ENCODE measurements at places on chromosomes 6 and 20.

- no peak for DNase-seq
Observed at GRCh38 chr6:88532241-88532860, 366.2 kb upstream of the CNR1 start.

- DNase-seq, result no peak
Observed at GRCh38 chr6:32945953-32946352, 5.1 kb upstream of the HLA-DMB start.

- DNase-seq, result no peak
Observed at GRCh38 chr20:59676126-59676850, 71.9 kb downstream of the PHACTR3 start.

- no peak for DNase-seq
Observed at GRCh38 chr6:109285366-109285765, 96.9 kb downstream of the CD164 start.

- no peak for DNase-seq
Observed at GRCh38 chr6:53987522-53987888, 123.7 kb upstream of the MLIP start.

GRCh38 chr6:83055366-83055964 is 10.2 kb downstream of the UBE3D start:
- DNase-seq, result peak; percentile 15

GRCh38 chr6:165635965-165636364 is 27.1 kb downstream of the PDE10A start:
- no peak for DNase-seq

DNA sequence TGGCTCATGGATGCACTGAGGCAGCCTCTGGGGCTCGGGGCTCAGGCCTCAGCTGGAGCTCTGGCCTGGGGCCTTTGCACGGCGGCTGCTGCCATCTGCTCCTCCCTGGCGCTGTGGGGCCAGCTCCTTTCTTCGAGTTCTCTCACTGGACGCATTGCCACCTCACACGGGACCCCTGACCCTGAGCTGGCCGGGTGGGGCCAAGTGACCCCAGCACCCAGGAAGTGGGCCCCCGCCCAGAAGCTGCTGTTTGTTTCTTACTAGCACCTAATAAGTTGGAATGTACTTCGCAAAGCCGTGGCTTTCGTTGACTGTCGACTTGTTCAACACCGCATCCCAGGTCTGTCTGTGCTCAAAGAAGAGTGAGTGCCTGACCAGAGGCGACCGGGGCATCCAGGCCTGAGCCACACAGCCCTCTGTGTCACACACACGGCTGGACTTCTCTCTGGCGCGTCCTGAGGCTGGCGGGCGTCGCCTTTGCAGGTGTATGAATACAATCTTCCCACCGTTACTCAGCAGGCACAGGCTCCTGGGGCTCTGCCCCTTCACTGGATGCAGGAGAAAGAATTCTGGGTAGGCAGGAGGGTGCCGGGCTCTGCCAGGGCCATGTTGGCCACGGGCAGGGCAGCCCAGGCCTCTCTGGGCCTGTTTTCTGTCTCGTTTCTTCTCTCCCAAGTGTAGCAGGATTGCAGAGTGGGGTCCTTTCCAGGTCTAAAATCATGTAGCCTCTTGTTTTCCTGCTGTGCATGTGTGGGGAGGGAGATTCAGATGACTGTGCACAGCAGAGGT is 112.9 kb downstream of the DLL1 start:
- DNase-seq, result no peak

GRCh38 chr6:37060195-37060559 is 54.7 kb downstream of the FGD2 start:
- no peak for DNase-seq

- no peak for DNase-seq
Observed at GRCh38 chr6:100309174-100309573, 155.5 kb downstream of the SIM1 start.

DNA sequence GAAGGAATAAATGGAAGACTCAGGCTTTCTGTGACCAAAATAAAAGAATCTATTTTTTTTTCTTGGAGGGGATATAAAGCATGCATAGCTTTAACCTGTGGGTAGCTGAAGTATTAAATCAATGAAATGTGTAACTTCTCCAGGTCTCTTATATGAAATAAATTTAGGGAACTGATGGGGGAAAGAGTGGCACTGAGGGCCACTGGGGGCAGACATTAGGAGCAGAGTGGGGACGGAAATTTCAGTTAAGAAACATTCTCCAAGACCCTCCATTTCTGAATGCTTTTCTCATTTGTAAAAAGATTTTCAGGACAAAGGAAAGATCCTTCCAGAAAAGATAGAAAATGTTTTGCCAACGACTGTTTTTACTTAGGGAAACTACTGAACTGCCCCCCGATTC is 131.0 kb downstream of the GPX5 start:
- DNase-seq, result no peak

DNA sequence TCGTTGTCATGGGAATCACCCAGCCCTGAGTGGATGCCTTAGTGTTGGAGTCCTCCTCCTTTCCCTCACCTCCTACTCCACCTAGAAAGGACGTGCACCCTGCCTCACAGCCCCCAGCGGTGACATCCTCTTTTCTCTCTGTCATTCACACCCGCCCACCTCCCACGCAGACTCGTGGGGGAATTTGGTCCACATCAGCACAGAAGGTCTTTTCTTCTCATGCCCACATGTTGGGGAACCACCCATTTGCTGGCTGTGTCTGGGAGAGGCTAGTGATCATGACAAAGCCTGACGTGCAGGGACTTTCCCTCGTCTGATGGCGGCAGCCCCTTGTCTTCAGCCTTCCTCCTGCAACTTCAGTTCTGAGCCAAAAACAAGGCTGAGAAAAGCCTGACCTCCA is 96.0 kb upstream of the CNKSR3 start:
- DNase-seq, result peak; percentile 79

DNA sequence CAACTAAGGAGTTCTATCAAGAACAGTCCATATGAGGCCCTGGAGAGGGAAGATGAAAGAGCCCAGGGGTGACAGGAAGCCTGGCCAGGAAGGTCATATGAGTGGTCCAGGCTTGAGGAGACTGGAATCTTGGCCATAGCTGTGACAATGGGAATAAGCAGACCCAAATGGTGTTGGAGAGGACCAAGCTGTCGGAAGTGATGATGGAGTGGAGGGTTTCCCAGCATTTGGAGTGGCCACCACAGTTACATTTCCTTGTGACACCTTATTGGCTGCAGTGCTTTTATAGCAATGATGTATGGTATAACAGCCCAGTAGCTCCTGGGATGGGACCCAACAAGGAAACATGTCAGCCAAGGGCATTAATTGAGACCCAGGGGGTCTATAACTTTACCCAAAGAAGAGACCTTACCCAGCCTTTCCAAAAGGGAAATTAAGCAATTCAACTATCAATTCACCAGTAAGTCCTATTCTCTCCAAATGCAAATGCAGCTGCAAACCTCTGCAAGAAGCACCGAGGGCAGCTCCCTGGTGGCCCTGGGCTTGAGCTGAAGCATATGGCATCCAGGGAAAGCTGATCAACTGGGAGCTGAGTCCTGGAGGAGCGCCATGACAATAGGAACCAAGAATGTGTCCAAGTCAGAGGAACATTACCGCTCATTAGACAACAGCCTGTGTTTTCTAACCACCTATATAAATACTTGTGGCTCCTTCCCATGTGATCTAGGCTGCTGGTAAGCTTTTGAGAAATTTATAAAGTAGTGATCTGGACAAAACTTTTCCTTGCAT is 219.4 kb downstream of the SOD2 start:
- no peak for DNase-seq

DNA sequence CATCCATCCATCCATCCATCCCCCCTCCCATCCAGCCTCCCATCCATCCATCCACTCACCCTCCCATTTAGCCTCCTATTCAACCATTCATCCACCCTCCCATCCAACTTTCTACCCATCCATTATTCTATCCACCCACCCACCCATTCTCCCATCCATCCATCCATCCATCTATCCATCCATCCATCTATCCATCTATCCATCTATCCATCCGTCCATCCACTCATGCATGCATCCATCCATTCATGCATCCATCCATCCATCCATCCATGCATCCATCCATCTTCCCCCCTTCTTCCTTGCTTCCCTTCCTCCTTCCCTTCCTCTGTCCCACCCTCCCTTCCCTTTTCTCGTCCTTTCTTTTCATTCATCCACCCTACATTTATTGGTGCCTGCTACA is 4.8 kb upstream of the BPIFB4 start:
- no peak for DNase-seq

DNA sequence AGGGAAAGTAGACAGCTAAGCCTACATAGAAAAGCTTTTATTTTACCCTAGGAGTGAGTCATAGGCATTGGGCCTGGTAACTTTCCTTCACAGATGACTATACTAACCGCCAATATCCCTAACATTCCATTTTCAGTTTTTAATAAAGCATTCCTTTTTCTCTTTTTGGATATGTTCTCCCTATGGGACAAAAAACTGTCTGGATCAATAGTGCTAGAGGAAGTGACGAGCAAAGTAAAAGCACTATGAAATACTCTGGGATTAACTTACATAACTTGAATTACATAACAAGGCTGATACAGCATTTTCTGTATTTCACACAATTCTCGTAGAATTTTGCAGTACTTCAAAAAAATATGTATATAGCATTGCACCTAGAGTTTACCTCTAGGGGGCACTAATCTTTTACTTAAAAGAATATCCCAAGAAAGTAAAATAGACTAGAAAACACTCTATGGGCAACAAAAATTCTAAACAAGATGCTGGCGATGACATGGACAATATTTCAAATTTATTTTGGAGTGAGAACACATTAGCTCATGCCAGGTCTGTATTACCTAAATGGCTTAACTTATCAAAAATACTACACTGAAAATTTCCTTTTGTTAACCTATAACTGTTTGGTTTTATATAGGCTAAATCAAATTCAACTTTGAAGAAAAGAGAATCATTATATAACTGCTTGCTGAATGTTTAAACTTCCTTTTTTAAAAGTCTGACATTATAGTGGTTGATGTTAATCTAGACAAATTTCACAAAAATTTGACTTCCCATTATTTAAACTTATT is 66.3 kb upstream of the DST start:
- DNase-seq, result no peak

DNA sequence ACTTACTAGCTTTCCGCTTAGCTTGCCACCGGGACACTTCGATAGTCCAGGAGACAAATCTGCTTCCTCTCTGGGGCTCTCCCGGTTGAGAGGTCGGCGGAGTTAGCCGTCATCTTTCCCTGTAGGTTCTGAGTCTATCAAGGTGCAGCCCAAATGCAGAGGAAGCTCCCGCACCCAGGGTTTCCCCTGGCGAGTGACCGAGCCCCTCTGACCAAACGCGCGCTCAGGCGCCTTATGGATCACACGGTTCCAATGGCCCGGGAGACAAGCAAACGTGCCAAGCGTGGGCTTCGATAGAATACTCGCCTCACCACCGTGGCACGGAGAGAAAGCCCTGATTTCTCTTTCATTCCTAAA is 15.8 kb upstream of the FOXC1 start:
- no peak for DNase-seq

GRCh38 chr6:43120944-43121913 is 45.1 kb downstream of the PTK7 start:
- DNase-seq, result no peak

DNA sequence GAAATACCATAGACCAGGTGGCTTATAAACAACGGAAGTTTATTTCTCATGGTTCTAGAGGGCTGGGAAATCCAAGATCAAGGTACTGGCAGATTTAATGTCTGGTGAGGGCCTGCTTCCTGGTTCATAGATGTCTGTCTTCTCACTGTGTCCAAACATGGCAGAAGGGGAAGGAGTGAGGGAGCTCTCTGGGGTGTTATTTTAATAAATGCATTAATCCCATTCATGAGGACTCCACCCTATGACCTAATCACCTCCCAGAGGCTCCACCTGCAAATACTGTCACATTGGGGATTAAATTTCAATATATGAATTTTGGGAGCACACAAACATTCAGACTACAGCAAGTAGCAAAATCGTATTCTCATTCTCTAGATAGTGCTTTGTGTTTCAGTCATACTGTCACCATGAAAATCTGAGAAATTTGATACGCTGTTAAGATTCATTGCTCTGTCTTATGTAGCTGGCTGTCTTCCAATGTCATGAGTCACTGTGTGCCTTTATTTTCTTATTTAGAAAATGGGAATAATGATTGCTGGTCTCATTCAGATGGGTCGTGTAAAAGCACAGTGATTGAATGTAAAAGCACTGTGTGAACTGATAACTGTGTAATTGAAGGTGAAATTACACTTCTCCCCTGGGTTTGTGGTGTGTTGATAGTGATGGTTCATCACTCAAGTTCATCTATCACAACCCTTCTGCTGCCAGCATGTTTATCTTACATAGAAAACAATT is 8.9 kb upstream of the ERVFRD-1 start:
- no peak for DNase-seq

DNA sequence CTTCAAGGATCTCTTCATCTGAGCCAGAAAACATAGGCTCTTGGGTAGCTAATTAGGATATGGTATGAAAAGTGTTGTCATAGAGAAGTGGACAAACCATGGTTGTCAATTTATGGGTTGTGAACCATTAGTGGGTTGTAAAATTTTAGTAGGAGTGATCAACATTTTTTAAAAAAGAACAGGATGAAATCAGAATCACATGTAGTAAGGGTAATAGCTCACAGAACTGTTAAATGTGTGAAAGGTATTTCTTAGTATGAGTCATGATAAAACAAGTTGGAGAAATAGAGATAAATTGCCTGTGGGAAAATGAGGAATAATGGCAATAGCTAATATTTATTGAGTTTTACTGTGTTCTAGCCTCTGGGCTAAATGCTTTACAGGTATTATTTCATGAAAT is 113.4 kb downstream of the MAP3K4 start:
- no peak for DNase-seq

GRCh38 chr6:38482466-38482865 is 157.3 kb downstream of the BTBD9 start:
- DNase-seq, result no peak

GRCh38 chr6:11724286-11724685 is 54.3 kb downstream of the ADTRP start:
- no peak for DNase-seq

DNA sequence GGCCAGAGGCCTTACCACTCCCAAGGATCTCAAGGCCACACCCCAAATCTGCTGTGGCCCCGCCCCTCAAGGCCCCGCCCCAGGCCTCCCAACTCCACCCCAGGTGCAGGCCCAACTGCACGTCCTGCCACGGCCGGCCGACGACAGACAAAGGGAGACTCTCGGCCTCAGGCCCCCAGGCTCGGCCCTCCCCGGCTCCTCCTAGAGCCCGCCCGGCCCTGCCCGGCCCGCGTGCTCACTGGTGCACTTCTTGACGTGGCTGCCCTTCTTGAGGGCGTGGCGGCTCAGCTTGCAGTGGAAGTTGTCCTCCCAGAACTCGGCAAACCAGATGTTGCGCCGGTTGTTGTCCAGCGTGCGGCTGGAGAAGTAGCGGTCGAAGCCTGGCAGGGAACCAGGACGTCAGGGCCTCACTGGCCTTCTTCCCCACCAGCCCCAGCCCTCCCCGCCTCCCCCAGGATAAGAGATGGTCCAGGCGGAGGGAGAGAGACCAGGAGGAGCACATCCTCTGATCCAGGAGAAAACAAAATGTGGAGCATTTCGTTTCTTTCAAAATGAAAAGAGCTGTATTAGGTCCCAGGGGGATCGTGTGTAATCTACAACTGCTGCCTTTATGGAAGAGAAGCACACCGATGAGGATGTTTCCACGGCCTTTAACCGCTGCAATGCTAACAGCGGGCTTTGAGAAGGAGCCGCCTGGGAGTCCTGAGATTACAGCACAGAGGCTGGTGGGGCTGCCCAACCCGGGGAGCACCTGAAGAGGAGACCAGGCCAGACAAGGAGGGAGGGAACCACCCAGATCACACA is 89.4 kb downstream of the GRM4 start:
- no peak for DNase-seq

All from stimulated activated CD4-positive, alpha-beta T cell treated with anti-CD3 and anti-CD28 coated beads, Interleukin-2, amount 100 ng/mL, for 4 hours (primary cell).